Left ventricle myocardium superior (tissue), 1 donor: ENCODE measurements at places on chromosomes 7 and 10.

- peak; percentile 73 for DNase-seq
Observed at GRCh38 chr7:4819560-4820404, 42.0 kb downstream of the PAPOLB start.

DNA sequence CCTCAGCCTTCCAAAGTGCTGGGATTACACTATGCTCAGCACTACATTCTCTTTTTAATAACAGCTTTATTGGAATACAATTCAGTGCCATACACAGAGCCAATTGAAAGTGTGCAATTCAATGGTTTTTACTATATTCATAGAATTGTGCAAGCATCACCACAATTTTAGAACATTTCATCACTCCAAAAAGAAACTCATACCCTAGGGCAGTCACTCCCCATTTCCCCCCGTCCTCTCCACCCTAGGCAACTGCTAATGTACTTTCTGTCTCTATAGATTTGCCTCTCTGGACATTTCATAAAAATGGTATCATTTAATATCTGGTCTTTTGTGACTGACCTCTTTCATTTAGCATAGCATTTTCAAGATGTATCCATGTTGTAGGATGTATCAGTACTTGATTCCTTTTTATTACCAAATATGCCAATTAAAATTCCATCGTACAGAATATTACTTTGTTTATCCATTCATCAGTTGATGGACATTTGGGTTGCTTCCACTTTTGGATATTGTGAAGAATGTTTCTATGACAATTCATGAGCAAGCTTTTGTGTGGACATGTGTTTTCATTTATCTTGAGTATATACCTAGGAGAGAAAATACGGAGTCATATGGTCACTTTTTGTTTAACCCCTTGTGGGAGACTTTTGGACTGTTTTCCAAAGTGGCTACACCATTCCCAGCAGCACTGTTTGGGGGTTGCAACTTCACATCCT lies 6.3 kb upstream of the XPNPEP1 start:
- DNase-seq, result no peak

DNA sequence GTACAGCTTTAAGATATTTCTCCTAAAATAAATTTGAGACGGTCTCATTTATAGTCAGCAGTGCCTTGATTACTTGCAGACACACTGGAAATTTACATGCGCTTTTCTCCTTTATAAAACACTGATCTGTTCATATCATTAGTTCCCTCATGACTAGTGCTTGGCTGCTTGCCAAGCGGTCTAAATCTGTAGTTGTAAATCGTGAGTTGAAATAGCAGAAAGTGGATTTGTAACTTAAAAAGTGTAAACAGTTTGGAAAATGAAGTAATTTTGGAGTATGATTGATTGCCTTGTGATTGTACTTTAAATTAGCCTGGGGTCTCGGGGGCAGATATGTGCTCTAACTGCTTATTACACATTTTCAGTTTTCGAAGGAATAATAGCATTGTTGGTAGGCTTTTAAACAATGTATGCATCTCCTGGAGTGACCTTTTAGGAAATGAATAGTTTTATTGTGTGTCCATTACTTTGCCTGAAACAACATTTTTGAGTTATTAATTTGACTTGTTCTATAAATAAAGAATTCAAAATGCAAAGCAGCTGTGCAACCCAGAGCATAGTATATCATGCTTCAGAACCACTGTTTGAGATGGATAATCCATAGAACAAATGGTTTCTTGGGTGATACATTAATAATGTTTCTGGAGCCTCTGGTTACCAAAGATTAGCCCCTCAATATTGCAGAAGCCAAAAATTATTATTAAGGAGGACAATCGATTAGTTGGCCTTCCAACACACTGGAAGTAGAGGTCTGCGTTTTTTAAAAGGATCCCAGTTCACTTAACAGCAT lies 73.3 kb downstream of the ARID5B start:
- peak; percentile 75 for DNase-seq

GRCh38 chr7:54915870-54916598 lies 102.8 kb upstream of the EGFR start:
- DNase-seq, result no peak

GRCh38 chr7:159154243-159154642 lies 9.6 kb upstream of the VIPR2 start:
- DNase-seq, result peak; percentile 56

DNA sequence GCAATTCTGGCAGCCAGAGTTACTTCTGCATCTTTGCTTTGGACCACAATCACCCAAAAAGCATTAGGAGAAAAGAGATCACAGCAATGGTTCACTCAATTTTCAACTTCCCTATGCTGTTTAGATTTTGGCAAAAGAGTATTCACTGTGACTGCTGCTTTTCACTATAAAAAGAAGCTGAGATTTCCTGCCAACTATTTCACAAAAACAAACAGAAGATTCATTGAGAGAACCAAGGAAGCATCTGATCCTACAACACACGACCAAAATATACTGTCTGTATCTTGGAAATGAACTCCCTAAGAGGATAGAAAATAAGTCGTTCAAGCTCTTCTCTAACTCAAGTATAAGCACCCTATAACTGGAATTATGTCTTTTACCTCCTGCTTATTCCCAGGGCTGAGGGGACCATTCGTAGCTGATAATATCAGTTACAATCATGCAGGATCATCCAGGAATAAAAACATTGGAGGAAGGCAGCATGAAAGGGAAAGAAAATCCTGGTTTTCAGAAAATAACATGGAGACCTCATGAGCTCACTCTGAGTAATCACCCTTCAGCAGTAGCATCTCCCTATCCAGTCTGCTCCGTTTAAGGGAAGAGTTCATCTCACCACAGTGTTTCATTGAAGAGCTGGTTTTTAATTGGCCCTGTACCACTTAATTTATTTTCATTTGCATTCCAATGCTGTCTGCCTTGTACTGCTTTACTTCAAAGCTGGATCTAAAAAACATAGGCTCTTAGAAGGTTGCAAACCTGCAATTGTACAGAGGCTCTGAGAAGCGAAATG lies 256.2 kb downstream of the PAXIP1 start:
- DNase-seq, result no peak

- DNase-seq, result no peak
Observed at GRCh38 chr7:71566376-71566775, 434.4 kb downstream of the GALNT17 start.

- no peak for DNase-seq
Observed at GRCh38 chr7:149257146-149257545, 4.8 kb upstream of the ZNF783 start.

GRCh38 chr10:66836057-66836456 lies 89.8 kb upstream of the LRRTM3 start:
- no peak for DNase-seq

- peak; percentile 60 for DNase-seq
Observed at GRCh38 chr10:119207713-119208552, 562 bp downstream of the GRK5 start.

DNA sequence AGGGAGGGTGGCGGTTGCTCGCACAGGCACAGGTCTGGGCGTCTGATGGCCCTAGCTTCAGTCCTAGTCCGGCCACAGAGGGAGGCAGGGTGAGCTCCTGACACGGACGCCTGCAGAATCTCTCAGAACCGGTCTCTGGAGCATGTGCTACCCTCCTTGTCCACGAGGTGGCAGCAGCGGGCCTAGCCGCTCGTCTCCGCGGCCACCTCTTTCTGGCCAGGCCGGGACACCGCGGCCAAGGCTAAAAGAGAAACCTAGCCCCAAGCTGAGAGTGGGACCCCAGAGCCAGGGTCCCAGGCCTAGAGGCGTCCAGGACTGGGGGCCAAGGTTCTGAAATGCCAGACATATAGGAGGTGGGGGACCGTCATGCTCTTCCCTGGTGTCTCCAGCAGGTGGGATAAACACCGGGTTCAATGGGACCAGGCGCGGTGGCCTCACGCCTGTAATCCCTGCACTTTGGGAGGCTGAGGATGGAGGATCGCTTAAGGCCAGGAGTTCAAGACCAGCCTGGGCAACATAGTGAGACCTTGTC lies 3.2 kb upstream of the LAT2 start:
- DNase-seq, result peak; percentile 93

DNA sequence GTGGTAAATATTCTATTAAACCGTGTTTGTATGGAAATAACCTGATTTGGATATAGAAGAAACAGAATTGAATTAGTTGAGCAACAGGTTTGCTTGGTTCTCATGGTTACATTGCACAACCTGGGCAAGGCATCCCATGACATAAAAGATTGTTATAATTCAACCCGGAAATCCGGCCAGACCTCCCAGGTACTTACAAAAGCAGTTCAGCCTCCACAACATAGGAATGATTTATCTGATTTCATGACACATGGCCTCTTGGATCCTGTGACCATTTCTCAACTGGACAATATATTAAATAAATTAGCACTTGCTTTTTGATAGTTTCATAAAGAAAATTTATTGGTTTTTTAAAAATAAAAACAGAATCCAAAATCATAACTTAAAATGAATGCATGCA lies 55.1 kb upstream of the PTPN12 start:
- no peak for DNase-seq

- DNase-seq, result no peak
Observed at GRCh38 chr7:24831240-24831639, 74.0 kb upstream of the GSDME start.

DNA sequence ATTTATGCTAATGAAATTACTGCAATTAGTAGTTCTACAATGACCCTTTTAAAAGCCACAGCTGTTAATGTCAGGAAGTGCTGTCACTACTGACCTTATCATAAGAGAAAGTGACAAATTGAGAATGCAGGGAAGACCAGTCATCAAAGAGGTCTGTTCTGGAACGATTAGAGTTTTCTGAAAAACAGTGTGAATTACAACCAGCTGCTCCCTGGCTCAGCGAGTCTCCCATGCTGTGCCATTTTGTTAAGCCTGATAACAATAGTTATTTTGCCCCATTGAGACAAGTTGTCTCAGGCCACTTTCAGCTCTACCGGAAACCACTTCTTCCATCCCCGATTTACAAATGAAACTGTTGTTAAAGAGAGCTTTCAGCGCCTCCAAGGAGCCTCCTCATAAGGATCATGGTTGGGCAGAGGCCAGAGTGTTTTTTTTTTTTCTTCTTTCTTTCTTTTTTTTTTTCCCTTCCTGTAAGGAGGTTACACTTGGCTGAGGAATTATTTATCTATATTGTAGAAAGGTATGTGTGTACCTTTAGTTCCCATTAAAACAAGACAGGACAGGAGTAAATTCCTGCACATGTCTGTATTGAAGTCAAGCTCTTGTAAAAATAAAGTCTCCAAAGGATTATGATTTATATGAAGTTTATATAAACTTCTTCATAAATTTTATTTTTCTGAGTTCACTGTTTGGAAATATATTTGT lies 173.6 kb downstream of the CDCA7L start:
- DNase-seq, result no peak
